Immature natural killer cell (primary cell): ENCODE measurements at places on chromosomes 4 and X. TPM values are rescaled to one million over a fixed set of nuclear protein-coding genes. Genes with fewer than 3 reads are reported as not detected.

- DNase-seq = no peak
Measured at GRCh38 chrX:25287521-25287920, 271.8 kb upstream of the ARX start.

- DNase-seq = no peak
Measured at GRCh38 chr4:157303471-157303960, 83.0 kb downstream of the GRIA2 start.

DNA sequence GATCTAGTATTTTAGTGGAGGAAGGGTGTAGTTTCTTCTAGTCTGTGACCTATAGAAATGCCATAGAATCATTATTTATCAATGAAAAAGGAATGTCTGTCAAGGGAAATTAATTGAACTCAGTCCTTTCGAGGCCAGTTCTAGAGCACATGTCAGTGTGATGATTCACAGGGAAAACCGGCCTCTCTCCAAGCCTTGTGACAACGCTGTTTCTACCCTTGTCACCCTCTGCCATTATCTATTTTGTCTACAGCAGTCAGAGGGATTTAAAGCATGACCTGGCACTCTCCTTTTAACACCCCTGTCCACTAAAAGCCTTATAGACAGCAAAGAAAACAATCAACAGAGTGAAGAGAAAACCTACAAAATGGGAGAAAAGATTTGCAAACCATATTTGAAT, 119.8 kb downstream of the DRD5 start:
- no peak for DNase-seq

GRCh38 chrX:137166591-137166990, 132.8 kb upstream of the GPR101 start:
- no peak for DNase-seq

DNA sequence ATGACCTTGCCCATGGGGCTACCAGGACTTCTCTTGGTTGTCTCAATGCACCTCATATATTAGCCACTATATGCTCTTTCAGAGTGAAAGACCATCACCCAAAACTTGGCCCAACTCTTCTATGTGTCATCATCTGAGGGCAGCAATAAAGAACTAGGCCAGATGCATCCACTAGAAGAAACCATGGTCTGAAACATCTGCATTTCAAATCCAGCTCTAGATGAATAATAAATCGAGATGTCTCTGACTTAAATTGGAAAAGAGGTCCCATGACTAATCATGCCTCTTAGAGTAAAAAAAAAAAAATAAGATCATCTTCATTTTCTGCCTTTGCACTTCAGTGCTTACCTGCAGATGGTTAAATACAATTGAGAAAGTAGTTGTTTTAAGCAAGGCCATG, 397.6 kb upstream of the PITX2 start:
- no peak for DNase-seq

DNA sequence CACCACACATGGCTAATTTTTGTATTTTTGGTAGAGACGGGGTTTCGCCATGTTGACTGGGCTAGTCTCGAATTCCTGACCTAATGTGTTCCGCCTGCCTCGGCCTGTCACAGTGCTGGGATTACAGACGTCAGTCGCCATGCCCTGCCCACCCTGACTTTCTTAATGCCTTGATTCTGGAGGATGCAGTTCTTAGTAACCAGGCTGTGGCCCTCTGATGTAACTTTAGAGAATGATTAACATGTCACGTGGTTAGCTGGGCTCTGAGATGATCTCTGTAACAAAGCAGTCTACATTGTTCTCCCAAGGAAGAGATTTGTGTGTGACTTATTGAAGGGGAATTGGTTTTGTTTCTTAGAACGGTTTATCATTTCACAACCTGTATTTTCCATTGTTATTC, 30.6 kb downstream of the ANK2 start:
- DNase-seq = no peak

DNA sequence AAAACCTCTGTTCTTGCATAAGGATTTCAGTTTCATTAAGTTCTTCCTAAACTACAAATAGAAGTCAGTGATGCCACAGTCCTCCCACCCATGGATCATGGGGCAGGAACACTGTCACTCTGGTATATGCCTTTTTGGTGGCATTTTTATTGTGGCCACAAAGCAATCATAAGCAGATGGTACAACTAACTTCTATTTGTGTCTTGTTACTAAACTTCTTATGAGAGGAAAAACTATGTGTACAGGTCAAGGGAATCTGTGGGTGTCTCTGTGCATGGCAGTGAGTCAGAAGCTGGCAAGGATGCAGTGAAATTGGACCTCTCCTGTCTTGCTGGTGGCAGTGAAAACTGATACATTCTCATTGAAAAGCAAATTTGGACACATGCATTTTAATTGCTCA, 245.0 kb upstream of the GPC4 start:
- DNase-seq = no peak

- DNase-seq = no peak
Measured at GRCh38 chr4:150986085-150986484, 29.0 kb downstream of the LRBA start.

GRCh38 chr4:52748432-52748831, 2.8 kb downstream of the ERVMER34-1 start:
- no peak for DNase-seq

GRCh38 chr4:8558080-8558960, 21.9 kb upstream of the GPR78 start:
- DNase-seq = no peak

The IL2 gene
- polyA plus RNA-seq = not detected

The TKTL2 gene
- not detected for polyA plus RNA-seq

The SLC16A2 gene
- polyA plus RNA-seq = 0.06 TPM

The MAMLD1 gene
- not detected for polyA plus RNA-seq

The MAGIX gene
- 0.96 TPM for polyA plus RNA-seq

The BEND2 gene
- not detected for polyA plus RNA-seq

The CDS1 gene
- not detected for polyA plus RNA-seq
